Epithelial cell of proximal tubule (primary cell): ENCODE measurements at places on chromosomes 13 and 19. TPM values are rescaled to one million over a fixed set of nuclear protein-coding genes. Genes with fewer than 3 reads are reported as not detected.

GRCh38 chr19:14818588-14818987 is 16.4 kb downstream of the OR7A5 start:
- DNase-seq, result no peak

DNA sequence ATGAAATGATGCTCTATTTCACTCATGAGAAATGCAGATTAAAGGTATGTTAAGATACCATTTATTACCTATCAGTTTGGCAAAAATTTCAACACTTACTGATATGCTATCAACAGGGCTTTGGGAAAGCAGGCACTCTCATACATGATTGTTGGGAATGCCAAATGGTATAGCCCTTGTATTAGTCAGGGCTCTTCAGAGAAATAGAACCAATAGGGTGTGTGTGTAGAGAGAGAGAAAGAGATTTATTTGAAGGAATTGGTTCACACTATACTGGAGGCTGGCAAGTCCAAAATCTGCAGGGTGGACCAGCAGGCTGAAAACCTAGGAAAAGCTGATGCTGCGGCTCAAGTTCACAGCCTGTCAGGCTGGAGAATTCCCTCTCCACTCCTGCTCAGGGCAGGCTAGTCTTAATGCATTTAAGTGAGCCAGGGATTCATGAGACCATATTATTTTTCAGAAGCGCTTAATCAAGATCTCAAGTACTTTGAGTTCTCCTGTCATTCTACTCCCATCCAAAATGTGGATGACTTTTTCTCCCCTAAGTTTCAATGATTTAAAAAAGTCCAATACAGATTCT is 72.4 kb downstream of the NHLRC3 start:
- DNase-seq, result no peak

GRCh38 chr19:46786236-46787039 is 2.0 kb downstream of the SLC1A5 start:
- DNase-seq, result no peak

- DNase-seq, result no peak
Measured at GRCh38 chr13:103157016-103157415, 90.8 kb upstream of the SLC10A2 start.

The NDUFA7 gene
- total RNA-seq, result 76.6 and 77.9 TPM in 2 replicates

DNA sequence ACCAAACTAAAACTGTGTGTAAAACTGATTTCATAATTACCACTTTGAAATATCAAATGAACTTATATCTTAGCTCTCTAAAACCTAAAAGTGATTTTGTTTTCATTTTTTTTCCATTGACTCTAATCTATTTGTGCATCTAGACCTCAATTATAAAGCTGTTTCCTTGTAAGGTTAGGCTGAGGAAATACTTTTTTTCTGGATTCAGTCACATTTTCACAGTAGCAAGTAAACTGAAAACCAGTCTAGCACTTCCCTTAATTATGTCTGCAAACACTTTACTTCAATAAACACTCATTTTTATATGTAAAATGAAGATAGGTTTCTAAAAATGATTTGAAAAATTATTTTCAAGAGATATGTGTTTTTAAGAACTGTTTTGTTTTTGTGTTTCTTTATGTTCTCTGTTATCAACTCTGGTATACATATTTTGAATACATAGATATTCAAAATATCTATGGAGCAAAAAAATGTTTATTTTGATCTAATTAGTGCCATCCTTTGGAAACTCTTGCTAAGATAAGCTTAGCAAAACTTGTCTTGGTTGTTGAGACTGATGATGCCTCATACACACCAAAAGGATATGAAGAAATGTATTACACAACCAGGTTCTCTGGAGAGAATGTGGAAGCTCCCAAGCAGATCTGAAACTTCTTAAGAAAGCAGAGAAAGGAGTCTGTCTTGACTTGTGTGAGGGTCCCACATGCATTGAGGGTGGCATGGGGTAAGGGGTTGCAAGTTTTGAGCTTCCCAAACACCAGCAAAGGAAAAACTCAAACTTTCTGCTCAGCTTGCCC is 1887.4 kb downstream of the PCDH9 start:
- no peak for DNase-seq

The GPC6 gene
- 10.2 and 18.7 TPM in 2 replicates for total RNA-seq

- DNase-seq, result peak; percentile 64
Measured at GRCh38 chr13:74770361-74770760, 636.2 kb upstream of the KLF12 start.

The R3HDM4 gene
- 49.8 and 60.0 TPM in 2 replicates for total RNA-seq

The MYCBP2 gene
- 20.7 and 32.3 TPM in 2 replicates for total RNA-seq

DNA sequence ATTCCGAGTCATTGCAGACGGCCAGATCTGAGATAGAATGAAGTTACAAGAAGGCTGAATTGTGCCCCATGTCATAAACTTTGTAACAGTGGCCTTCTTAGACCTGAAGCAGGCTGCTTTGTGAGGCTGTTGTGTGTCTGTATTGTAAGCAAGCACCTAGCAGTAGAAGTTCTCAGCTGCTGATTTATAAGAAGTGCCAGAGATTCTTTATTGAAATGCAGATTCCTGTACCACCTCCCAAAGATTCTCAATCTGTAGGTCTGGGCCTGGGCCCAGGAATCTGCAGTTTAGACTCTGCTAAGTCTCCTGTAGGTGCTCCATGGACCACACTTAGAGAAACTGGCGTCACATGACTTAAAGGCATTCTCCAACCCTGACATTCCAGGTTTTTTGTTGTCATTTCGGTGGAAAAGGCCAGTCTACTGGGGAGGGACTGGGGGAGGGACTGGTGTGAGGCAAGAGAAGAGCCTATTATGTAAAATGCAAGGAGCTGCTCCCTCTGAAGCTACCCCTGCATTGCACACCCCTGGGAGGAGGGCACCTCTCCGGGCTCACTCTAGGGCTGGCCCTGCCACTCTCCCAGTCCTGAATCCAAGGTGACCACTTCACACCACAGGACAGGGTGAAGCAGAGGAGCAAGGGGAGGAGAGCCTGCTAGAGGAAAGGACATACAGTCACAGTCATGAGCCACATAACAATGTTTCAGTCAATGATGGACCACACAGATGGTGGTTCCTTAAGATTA is 769 bp upstream of the TMEM272 start:
- DNase-seq, result no peak

DNA sequence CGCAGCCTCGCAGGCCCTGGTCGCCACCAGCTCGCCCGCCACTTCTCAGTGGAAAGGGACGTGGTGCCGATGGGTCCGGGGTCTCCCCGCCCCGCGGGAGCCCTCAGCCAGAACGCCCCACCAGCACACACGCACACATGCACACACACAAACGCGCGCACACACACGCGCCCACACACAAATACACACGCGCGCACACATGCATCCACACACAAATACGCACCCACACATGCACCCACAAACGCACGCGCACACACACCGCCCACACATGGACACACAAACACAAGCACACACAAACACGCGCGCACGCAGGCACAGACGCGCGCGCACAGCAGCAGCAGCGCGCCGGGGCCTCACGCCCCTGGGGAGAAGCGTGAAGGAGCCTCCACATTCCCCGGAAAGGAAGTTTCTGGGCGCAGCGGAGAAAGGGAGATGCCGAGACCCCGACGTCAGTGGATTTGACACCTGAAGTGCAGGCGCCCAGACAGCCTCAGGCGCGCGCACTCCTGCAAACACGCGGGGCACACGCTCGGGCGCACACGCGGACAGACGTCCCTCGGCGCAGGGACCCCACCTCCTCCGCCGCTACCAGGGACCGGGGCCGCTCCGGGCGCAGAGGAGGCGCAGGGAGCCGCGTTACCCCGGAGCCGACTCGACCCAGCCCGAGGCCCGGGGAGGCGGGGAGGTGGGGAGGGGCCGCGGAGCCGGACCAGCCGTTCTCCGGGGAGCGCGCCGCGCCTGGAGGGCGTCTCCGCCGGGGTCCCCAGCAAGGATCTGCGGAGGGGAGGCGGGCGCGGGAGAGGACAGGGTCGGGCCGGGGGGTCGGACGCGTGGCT is 622 bp downstream of the RASA3 start:
- no peak for DNase-seq

The ADM5 gene
- total RNA-seq, result 1.9 and 2.8 TPM in 2 replicates

- DNase-seq, result no peak
Measured at GRCh38 chr13:25249001-25249543, 38.2 kb downstream of the MTMR6 start.

The CA11 gene
- 0.22 and 6.6 TPM in 2 replicates for total RNA-seq

DNA sequence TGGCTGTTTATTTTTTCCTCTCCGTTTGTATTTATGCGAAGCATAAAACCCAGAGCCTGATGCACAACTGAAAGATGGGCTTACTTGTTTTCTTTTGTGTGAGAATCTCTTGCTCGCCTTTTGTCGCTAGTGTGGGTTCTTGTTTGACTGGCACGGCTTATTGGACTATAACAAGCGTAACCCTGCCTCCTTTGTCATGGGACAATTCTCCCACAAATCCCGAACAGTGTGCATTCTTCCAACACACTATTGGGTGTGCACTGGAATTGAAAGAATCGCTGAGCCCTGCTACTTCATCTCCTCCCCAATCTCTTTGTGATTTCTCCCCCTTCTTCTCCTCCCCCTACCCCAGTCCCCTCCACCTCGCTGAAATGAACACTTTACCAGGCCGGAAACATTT is 110.8 kb downstream of the ZIC5 start:
- DNase-seq, result no peak

DNA sequence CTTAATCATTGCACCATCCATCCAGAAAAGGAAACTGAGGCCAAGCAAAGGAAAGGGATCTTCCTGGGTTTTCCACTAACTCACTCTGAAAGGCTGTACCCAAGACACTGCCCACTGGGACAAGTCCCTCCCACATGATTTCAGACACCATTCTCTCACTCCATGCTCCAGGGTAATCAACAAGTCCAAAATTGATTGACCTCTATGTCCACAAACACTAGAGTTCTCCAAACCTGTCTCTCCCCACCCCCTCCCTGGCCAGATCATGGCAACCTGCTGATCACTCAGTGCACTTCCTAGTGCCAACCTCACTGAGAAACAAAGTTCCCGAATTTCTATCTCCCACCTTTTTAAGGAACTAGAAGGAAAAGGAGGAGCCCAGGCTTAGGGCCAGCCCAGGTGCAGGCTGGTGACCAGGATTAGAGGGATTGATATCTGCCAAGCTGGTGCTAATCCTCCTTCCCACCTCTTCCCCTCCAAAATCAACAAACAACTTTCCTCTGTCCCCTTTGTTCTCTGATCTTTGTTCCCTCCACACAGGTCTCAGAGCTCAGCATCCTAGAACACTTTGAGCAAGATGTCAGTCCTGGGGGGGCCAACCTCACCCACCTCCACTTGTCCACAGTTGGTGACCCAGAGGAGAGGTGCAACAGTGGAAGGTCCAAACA is 2.4 kb upstream of the CYP2A13 start:
- no peak for DNase-seq

The SRRM5 gene
- total RNA-seq, result 0.12 TPM in 1 of 2 replicates, not detected in the other

DNA sequence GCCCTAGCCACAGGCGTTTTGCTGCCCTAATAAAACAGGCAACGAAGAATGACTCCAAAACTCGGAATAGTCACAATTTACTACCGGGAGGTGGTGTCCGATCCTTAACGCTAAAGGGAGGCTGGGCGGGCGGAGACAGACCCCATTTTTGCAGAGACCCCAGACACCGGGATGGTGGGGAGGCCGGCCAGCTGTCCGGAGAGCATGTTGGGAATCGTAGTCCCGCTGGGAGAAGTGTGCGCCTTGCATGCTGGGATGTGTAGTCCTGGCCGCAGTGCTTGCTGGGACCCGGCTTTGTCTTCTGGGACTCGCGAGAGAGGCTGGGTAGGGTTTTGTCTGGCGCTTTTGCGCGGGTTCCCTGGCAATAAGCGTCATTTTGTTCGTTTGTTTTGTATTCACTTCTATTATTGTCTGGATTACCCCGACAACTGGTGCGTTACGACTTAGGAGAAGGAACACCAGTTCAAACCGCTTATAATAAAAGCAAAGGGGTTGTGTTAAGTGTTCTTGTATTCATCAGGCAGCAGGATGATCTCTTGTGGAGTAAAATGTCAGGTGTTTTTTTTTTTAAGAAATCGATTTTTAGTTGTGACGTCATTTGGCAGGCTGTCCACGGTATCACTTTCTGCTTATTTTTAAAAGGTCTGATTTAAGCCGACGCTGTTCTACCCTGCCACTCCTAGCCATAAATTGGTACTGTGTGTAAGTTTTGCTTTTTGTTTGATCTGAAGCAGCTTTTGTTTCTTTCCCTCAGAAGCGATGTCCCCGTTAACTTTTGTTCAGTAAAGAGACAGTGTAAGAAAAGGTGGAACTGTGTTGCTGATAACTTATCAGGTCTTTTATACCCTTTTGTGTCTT is 676 bp upstream of the HSPH1 start:
- DNase-seq, result peak; percentile 90

DNA sequence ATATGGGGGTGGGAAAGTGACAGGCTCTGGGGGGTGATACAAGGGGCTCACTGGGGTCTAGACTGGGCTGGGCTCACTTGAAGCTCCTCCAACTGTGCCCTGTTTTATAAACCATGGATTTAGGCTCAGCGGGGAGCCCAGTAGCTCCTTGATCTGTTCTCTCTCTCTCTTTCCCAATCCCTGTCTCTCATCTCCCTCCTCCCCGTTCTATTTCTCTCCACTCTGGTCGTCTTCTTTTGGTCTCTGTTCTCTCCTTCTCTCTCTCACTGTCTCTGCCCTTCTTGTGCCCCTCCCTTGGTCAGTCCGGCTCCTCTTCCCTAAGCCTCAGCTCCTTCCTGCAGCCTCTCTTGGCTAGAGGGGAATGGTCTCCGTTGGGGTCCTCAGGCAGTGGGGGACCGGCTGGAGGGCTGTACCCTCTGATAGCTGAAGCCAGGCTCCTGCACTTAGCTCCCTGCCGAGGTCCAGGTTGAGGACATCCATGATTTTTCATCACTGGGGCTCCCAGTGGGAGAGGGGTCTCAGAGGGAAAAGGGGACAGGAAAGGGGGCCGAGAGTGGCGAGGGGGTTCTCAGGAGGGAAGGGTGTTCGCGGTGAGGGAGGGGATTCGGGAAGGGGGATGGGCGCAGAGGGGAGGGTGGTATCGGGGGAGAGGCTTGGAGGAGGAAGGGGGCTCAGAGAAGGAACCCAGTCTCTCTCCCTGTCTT is 8.5 kb downstream of the UNC13A start:
- no peak for DNase-seq

The FNDC3A gene
- 27.2 and 32.8 TPM in 2 replicates for total RNA-seq

GRCh38 chr19:14127176-14127575 is 9.2 kb downstream of the ASF1B start:
- no peak for DNase-seq

DNA sequence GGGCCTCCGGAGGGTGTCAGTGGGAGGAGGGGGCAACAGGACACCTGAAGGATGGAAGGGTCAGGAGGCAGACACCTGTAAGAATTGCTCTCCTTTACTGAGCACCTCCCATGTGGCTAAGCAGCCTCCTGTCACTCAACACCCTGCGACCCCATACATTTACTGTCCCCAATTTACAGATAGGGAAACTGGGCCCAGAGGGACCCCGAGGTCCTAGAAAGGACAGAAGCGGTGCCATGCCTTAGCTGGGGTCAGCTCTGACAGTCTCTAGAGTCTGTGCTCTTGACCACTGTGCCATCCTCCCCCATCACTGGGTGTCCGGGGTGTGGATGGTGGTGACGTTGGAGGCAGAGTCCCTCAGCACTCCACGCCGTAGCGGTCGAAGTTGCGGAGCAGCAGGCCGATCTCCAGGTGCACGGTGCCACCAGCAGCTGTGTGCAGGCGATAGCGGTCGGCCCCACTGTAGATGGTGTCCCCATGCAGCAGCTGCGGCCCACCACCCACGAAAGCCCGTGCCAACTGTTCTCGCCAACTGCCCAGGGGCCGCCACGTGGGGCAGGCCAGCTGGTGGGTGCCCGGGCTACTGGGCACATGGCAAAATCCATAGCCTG is 726 bp upstream of the TGFB1 start:
- no peak for DNase-seq

The PDS5B gene
- total RNA-seq, result 12.4 and 13.9 TPM in 2 replicates

The SDHAF1 gene
- total RNA-seq, result 23.2 and 34.5 TPM in 2 replicates

The C1QTNF9 gene
- total RNA-seq, result not detected in 2 replicates

GRCh38 chr13:39976481-39976880 is 321.0 kb downstream of the COG6 start:
- DNase-seq, result no peak

- no peak for DNase-seq
Measured at GRCh38 chr13:38970380-38971051, 20.1 kb downstream of the STOML3 start.

The TMC4 gene
- 3.7 and 9.5 TPM in 2 replicates for total RNA-seq
